ENCODE measurements at places on chromosomes 1 and 21.

- peak; percentile 93 for DNase-seq
These were observed 225.7 kb downstream of the GREM2 start for GRCh38 chr1:240385985-240386978.

DNA sequence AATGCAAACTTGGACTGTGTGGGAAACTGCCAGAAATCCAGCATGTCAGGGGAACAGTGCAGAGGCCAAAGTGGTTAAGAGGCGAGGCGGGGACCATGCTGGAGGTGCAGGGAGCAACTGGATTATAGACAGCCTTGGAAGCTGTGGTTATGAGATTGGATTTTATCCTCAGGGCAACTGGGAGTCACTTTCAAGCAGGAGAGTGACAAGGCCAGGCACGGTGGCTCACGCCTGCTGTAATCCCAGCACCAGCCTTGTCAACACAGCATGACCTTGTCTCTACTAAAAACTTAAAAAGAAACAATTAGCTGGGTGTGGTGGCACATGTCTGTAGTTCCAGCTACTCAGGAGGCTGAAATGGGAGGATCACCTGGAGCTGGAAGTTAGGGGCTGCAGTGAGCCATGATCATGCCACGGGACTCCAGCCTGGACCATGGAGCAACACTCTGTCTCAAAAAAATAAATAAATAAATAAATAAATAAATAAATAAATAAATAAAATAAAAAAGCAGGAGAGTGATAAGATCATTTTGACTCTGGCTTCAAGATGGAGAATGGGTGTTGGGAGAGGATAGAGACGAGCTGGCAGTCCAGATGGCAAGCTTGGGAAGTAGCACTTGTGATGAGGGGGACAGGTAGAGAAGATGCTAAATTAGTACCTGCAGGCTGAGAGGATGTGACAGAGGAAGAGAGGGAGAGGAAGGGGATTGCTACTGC, 3.5 kb downstream of the HAPLN2 start:
- DNase-seq, result no peak

DNA sequence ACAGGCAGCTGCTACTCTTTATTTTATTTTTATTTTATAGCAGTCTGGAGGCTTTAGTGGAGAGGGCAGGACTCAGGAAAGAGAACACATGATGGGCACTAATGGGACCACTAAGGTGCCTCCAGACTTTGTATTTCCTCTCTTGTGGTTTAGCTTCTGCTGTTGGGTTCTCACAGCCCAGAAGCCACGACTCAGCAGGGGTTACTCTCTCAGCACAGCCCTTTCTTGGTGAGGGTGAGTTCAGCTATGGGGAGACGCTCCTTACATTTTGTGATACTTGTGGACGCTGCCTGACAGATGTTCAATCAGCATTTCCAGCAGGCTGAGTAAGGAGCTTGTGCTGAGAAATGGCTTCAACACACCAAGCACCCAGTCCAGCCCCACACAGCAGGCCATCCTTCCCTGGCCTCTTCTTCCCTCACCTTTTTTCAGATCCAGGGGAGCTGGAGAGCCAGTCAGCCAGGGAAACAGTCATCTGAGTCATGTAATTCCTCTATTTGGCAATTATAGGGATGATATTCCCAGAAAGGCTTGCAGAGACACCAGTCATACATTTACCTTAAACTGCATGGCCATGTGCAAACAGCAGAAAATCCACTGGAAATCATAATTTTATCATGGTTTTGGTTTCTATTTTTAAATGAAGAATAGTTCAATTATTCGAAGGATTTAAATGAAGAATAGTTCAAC, 53.2 kb upstream of the RAB3GAP2 start:
- DNase-seq, result no peak

DNA sequence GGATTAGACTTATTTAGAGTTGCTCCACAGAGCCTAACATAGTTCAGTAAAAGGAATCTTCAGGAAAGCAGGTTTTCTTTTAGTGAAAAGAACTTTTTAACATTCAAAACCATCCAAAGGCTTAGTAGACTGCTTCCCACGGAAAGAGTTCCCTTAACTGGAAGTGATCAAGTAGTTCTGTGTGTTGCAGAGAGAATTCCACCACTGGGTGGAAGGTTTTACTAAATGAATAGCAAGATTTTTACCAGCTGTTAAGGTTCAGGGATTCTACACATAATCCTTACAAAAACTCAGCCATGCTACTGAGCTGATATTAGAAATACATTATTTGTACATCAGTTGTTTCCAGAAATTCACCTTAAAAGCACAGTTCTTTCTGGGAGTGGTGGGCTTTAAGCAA, 119.7 kb downstream of the GDAP2 start:
- DNase-seq, result no peak

DNA sequence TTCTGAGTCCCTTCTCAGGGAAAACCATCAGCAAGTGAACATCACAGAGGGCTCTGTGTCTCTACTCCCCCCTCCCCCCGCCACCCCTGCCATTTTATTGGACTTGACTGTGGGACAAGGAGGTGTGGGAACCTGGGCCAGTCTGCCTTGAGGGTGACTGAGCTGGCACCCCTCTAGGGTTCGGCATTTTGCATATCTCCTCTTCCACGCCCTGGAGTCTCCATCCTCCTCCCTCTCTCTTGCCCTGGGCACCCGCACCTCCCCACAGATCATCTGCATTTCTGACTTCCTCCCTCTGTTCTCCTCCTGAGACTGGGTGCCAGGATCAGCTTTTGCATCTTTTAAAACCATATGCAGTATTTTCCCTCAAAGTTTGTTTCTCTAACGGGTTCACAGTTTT, 107.1 kb upstream of the ERRFI1 start:
- no peak for DNase-seq

All from amniotic epithelial cell (primary cell).